ENCODE measurements at places on chromosomes 1 and 21. TPM values are rescaled to one million over a fixed set of nuclear protein-coding genes. Genes with fewer than 3 reads are reported as not detected.

- no peak overlapping the region for H3K4me3 ChIP-seq
- H3K36me3 ChIP-seq = no peaks in the 10 kb centered on the region
- H3K4me1 ChIP-seq = no peaks in the 10 kb centered on the region
Measured at GRCh38 chr1:246748867-246749266, 24.7 kb downstream of the SCCPDH start.

DNA sequence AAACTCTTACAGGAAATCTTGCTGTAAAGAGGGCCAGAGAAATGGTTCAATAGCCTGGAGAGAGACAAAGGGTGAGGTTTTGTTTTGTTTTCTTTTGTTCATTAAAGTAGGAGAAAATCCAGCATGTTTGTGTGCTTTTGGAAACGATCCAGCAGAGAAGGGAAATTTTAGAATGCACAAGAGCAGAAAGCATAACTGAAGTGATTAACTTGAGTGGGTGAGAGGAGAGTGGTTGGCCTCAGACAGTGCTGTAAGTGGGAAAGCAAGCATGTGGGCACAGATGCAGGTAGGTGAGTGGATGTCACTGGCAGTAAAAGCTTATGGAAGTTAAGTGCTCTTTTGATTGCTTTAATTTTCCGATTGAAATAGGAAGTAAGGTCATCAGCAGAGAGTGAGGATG is 50.2 kb downstream of the EEIG2 start:
- DNase-seq = no peak
- H3K36me3 ChIP-seq = no peaks in the 10 kb centered on the region
- no peak overlapping the region for H3K4me3 ChIP-seq
- peaks cover 12% of the 10 kb centered on the region for H3K4me1 ChIP-seq

DNA sequence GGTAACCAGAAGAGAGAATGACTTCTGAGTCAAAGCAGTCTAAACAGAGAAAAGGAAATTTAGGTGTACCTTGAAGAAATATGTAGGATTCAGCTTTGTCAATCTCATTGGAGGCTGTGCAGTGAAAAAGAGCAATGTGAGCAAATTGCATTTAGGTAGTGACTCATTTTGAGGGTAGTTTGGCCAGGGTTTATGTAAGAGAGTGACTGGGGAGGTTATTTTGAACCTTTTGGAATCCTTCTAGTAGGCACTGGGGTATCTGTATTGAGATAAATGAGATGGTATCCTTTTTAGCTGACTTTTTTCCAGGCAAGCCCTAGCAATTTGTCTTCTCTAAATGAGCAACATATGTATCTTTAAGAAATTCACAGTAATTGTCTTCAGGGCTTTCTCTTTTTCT is 95.9 kb downstream of the DISP1 start:
- no peak overlapping the region for H3K27ac ChIP-seq
- no peaks in the 10 kb centered on the region for H3K4me1 ChIP-seq
- no peak overlapping the region for H3K4me3 ChIP-seq
- H3K36me3 ChIP-seq = no peaks in the 10 kb centered on the region
- DNase-seq = no peak

Gene DYRK1A
- 108 TPM for total RNA-seq

- DNase-seq = no peak
- H3K4me3 ChIP-seq = no peak overlapping the region
- H3K27me3 ChIP-seq = no peaks in the 10 kb centered on the region
- no peak overlapping the region for H3K27ac ChIP-seq
- no peaks in the 10 kb centered on the region for H3K4me1 ChIP-seq
Measured at GRCh38 chr1:164678136-164678700, 119.2 kb downstream of the PBX1 start.

- peaks cover 7% of the 10 kb centered on the region for H3K4me1 ChIP-seq
- H3K27me3 ChIP-seq = no peaks in the 10 kb centered on the region
- DNase-seq = no peak
- no peak overlapping the region for H3K4me3 ChIP-seq
- no peaks in the 10 kb centered on the region for H3K36me3 ChIP-seq
- H3K27ac ChIP-seq = no peak overlapping the region
Measured at GRCh38 chr1:245488346-245489129, 333.8 kb downstream of the KIF26B start.

DNA sequence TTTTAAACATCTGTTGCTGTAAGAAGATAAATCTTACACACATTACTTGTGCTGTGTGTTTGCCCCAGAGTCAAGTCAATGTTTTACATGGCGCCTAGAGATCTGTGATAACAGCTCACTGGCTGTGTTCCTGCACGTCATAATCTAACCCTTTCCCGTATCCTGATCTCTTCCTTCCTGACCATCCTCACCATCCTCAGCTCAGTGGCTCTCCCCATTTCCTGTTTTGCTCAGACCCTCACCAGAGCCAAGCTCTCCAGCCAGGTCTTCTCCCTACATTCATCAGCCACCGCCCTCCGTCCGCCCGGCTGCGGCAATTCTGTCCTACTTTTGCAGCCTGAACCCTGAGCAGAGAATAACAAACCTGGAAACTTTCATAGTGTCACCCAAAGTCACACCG is 824.7 kb downstream of the USP25 start:
- peaks cover 13% of the 10 kb centered on the region for H3K4me1 ChIP-seq
- H3K27me3 ChIP-seq = no peaks in the 10 kb centered on the region
- no peak overlapping the region for H3K27ac ChIP-seq
- no peaks in the 10 kb centered on the region for H3K36me3 ChIP-seq
- H3K4me3 ChIP-seq = no peak overlapping the region

- DNase-seq = no peak
- H3K36me3 ChIP-seq = no peaks in the 10 kb centered on the region
- H3K27me3 ChIP-seq = no peaks in the 10 kb centered on the region
- peaks cover 5% of the 10 kb centered on the region for H3K4me1 ChIP-seq
- no peak overlapping the region for H3K4me3 ChIP-seq
Measured at GRCh38 chr1:155186794-155187455, 13.3 kb downstream of the TRIM46 start.

Data from neural progenitor cell (in vitro differentiated cells).